Aortic smooth muscle cell (primary cell): ENCODE measurements at places on chromosomes 7 and 10. TPM values are rescaled to one million over a fixed set of nuclear protein-coding genes. Genes with fewer than 3 reads are reported as not detected.

The CPXM2 gene
- total RNA-seq = 95.0 and 99.2 TPM in 2 replicates

The BLNK gene
- total RNA-seq = not detected in 2 replicates

The NKX1-2 gene
- not detected in 2 replicates for total RNA-seq

The TMEM229A gene
- total RNA-seq = 0.13 and 0.37 TPM in 2 replicates

The CXCL12 gene
- total RNA-seq = 814 and 1,285 TPM in 2 replicates

The PAXIP1 gene
- 5.2 and 5.9 TPM in 2 replicates for total RNA-seq

The DOCK4 gene
- total RNA-seq = 46.6 and 55.2 TPM in 2 replicates

The EEF1AKMT2 gene
- total RNA-seq = 26.8 and 29.3 TPM in 2 replicates

The SRRM3 gene
- total RNA-seq = under 0.01 TPM in 1 of 2 replicates, not detected in the other

The OR6B1 gene
- total RNA-seq = not detected in 2 replicates

The PVRIG gene
- total RNA-seq = not detected in 2 replicates

The TFPI2 gene
- total RNA-seq = 136 and 338 TPM in 2 replicates

The IFIT1B gene
- total RNA-seq = 0.06 TPM in 1 of 2 replicates, not detected in the other

The SYNPO2L gene
- total RNA-seq = under 0.01 TPM in 1 of 2 replicates, not detected in the other

The AKR1C3 gene
- 163 and 174 TPM in 2 replicates for total RNA-seq

The DGKI gene
- 3.9 and 5.3 TPM in 2 replicates for total RNA-seq

The MKX gene
- 0.25 TPM in 1 of 2 replicates, not detected in the other for total RNA-seq

The MRLN gene
- total RNA-seq = 0.12 TPM in 1 of 2 replicates, not detected in the other
